ENCODE measurements at places on chromosomes 4 and X.

GRCh38 chr4:104491481-104492182 lies 3.1 kb downstream of the CXXC4 start:
- DNase-seq, result peak; percentile 29

DNA sequence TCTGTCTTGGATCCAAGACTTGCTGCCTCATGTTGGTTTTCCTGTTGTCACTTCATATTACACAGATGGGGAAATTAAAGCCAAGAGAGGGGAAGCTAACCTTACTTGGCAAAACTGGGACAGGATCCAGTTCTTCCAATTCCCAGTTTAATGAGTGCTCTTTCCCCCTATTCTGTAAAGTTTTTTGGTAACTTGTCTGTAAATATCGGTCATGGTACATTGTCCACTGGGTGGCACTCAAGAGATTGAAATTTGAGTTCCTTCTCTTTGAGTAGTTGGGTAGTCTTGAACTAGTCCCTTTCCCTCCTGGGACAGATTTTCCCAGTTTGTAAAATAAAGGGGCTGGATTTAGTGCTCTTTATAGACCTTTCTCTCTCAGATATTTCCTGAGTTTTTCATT lies 12.4 kb upstream of the EOLA2 start:
- DNase-seq, result no peak

- no peak for DNase-seq
Measured at GRCh38 chr4:119116021-119116420, 19.6 kb upstream of the MYOZ2 start.

DNA sequence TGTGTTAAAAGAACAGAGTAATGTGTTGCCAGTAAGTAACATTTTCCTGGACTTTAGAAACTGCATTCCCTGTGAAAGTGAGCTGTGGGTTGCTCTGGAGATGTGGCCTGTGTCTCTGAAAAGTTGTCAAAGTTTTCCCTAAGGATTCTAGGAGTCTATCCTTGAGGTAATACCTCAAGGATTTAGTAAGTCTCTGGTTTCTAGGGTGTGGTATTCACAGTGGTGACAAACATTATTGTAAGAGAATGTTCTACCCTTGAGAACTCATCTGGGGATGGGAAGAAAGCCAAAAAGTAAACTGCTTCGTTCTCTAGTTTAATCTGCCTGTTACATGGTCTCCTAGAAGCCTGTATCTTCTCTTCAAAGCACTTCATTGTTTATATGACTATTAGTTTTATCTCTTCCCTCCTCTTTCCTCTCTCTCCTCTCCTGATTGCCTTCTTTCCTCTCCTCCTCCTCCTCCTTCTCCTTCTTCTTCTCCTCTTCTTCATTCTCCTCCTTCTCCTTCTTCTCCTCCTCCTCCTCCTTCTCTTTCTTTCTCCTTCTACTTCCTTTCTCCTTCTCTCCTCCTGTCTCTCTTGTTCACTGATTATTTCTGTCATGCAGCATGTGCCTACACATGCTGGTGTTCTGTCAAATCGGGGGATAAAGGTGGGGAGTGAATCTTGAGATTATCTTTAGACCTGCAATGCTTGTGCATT lies 321.3 kb downstream of the PTTG2 start:
- DNase-seq, result no peak

DNA sequence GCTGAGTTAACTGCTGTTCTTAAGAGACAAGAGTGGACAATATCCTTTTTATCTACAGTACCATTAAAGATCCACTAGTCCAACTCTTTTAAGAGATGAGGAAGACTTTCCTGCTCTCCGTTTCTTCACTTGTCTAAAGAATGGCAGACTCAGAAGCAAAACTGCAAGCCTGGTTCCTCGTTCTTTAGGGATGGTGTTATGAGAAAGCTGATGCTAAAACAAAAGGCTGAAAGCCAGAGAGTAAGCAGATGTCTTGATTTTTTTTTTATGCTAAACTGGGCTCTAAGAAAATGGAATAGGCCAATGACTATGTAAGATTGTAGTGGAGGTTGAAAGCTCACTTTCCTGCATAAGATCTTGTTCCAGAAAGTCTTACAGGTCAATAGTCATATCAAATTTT lies 78.1 kb downstream of the CNGA2 start:
- no peak for DNase-seq

- DNase-seq, result no peak
Measured at GRCh38 chr4:147942729-147943128, 210.8 kb downstream of the ARHGAP10 start.

DNA sequence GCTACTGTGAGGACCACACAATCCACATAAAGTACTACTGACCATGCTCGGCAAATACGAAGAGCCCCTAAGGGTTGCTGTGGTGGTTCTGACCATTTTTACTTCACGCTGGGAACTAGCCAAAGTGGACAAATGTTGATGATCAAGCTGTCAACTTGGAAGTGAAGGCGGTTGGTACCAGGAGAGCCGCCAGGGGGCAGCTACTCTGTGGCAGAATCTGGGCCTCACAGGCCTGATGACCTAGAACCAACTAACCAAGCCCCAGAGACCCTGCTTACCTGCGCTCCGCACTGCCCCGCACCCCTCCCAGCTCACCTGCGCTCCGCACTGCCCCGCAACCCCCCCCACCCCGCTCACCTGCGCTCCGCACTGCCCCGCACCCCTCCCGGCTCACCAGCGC lies 5.6 kb downstream of the GAK start:
- DNase-seq, result no peak

DNA sequence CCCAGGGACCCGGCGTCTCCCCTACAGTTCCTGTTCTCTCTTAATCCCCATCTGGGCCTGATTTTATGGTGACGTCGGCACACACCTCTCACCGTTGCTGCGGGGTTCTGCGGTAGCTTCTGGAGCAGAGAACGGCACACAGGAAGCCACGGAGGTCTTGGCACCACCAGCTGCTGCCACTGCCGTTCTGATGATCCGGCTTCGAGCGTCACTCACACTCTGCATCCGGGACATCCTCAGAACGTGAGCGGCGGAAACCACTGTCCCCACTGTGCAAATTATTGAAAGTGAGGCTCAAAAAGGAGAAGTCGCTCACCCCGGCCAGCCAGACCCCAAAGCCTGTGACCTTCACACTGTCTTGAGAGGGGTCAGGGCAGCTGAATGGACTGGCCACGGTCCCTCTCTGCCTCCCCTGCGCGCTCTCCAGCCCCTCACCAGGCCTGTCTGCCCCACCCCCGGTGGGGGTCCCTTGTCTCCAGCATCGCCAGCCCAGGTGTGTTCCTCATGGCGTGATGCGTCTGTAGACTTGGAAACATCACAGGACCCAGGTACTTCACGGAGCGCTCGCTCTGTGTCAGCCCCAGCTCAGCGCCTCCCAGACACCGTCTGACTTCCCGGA lies 201.1 kb downstream of the AFAP1 start:
- DNase-seq, result no peak

- no peak for DNase-seq
Measured at GRCh38 chr4:121698236-121698671, 1.5 kb upstream of the ANXA5 start.

DNA sequence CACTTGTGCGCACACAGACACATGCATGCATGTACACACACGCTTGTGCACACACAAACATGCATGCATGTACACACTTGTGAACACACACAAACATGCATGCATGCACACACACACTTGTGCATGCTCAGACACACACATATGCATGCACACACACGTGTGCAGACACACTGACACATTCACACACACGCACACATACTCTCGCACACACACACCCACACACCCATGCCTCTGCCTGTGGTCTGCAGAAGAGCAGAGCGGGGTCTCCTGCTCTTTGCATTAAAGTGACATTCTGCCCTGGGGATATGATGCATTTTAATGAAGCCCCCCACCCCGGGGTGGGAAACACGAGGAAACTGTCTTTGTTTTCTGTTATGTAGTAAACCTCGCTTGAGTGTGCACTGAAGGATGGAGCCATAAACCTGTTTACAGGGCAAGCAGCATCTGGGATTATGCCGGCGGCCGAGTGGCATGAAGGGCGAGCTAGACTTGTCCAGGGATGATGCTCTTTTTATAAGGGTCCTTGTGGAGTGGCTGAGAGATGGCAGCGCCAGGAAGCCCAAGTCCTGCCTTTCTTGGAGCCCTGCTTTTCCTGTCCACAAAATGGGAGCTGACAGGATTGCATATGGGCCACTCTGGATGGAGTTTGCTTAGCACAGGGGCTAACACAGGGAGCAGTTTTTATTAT lies 17.8 kb downstream of the PSAPL1 start:
- DNase-seq, result no peak

DNA sequence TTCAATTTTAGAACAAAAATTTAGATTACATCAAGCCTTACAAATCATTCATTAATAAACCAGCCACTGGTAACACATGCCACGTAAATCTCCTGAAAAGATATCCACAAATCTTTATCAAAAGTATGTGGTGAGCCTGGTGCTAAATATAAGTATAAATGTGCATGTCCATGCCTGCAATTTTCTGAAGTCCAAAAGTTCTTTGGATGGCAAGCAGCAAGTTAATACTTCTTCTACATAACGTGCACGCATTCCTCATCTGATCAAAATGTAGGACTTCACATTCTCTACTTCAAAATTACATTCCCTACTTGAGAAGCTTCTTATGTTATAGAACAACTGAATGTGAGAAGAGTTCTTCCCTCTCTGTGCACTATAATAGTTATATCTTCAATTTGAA lies 49.8 kb downstream of the HHIP start:
- no peak for DNase-seq

- no peak for DNase-seq
Measured at GRCh38 chr4:10722957-10723356, 38.4 kb upstream of the CLNK start.

DNA sequence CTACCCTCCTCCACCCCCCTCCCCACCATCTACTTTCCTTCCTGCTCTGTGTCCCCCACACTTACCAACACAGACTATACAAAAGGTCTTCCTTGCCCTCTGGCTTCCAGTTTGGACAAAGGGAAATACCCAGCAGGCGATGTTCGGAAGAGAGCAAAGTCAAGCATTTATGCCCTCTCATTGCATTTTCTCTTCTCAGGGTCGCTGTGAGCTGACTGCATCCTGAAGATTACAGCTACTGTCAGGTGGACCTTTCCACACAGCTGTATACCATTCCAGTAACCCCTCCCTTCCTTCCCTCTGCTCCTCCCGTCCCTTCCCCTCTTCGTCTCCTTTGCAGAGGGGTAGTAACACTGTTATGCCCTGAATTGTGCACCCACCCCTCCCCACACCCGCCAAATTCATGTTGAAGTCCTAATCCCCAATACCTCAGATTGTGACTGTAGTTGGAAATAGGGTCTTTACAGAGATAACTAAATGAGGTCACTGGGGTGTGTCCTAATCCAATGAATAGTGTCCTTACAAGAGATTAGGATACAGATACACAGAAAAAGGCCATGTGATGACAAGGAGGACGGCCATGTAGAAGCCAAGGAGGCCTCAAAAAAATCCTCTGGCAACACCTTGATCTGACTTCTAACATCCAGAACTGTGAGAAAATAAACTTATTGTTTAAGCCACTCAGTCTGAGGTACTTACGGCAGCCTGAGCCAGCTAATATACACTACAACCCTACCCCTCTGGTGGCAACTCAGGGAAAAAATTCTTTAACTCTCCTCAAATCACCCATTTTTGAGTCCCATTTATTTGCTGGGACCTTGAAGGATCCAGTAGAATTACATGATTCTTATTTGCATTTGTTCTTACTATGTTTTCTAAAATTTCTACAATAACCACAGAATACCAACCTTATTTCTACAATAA lies 11.7 kb downstream of the MORF4L2 start:
- no peak for DNase-seq

- DNase-seq, result no peak
Measured at GRCh38 chrX:23803931-23804381, 21.0 kb downstream of the SAT1 start.

- DNase-seq, result no peak
Measured at GRCh38 chr4:43959976-43960375, 488.6 kb downstream of the KCTD8 start.

DNA sequence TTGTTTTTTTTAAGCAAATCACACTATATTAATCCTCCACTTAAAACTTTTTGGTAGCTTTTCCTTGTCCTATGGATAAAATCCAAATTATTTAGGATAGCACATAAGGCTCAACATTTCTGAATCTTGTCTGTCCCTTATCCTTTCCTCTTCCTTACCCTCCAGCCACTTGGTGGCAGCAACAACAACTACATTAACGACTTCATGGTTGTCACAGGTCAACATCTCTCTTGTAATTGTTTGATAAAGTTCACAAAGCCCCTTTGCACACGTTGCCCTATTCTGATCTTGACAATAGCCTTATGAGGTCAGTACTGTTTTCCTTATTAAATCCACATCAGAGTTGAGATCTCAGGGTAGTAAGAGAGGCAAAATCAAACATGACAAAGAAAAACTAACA lies 269.0 kb upstream of the PABPC4L start:
- no peak for DNase-seq

GRCh38 chr4:118837121-118837507 lies 1.2 kb upstream of the SEC24D start:
- DNase-seq, result no peak

DNA sequence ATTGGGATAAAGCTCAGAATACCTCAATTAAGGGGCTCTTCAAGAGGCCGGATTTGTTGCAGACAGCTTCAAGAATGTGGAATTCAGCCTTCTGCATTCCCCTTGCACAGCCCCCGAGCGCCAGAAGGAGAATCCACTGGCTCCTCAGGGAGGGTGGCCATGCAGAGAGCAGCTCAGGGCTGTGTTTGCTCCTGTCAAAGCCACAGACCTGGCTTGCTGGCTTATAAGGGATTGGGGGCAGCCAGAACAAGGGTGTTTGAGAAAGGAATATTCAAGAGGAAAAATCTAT lies 36.8 kb downstream of the ING2 start:
- DNase-seq, result no peak

DNA sequence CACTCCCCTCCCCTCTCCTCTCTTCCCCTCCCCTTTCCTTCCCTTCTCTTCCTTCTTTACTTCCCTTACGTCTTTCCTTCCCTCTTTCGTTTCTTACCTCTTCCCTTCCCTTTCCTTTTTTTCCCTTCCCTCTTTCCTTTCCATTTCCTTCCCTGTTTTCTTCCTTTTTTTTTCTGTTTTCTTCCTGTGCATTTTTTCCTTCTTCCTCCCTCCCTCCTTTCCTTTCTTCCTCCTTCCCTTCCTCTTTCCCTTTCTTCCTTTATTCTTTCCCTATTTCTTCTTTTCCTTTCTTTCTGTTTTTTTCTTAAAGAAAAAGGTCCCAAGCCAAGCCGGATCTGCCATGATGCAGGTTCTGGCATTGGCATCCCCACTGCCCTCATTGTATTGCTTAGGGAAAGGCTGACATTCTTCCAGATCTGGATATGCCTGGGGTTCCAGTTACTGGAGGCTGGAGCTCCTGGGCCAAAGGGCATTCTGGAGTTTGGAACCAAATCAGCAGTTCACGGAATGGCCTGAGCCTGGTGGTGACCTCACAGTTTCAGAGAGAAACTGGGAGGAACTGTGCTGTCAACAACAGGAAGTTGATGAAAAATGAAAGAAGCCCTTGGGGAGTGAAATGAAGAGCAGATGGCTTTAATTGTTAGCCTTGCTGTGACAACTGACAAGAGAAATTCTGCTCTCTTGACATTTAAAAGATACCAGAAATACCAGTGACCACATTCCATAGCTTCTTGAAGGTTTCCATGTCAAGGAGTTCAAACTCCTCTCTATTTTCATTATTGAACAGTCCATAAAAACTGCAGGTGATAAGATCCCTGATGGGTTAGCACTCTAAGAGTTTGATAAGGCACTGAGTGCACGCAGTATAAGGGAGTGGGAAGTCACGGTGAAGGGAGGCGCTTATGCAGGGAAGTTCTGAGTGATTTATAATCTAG lies 622.1 kb downstream of the SPRY1 start:
- DNase-seq, result no peak

- no peak for DNase-seq
Measured at GRCh38 chr4:118034053-118034785, at the start of gene NDST3. Gene NDST3 (plus strand): TSS chr4:118034486. CDS start chr4:118053911, 19,425 bp downstream.

- DNase-seq, result no peak
Measured at GRCh38 chr4:69025191-69025998, 70.9 kb upstream of the UGT2B7 start.
